Brain microvascular endothelial cell (primary cell): ENCODE measurements at places on chromosomes 7 and 10.
A peak's percentile ranks its signal among the peaks of the same experiment; 100 is the strongest.

DNA sequence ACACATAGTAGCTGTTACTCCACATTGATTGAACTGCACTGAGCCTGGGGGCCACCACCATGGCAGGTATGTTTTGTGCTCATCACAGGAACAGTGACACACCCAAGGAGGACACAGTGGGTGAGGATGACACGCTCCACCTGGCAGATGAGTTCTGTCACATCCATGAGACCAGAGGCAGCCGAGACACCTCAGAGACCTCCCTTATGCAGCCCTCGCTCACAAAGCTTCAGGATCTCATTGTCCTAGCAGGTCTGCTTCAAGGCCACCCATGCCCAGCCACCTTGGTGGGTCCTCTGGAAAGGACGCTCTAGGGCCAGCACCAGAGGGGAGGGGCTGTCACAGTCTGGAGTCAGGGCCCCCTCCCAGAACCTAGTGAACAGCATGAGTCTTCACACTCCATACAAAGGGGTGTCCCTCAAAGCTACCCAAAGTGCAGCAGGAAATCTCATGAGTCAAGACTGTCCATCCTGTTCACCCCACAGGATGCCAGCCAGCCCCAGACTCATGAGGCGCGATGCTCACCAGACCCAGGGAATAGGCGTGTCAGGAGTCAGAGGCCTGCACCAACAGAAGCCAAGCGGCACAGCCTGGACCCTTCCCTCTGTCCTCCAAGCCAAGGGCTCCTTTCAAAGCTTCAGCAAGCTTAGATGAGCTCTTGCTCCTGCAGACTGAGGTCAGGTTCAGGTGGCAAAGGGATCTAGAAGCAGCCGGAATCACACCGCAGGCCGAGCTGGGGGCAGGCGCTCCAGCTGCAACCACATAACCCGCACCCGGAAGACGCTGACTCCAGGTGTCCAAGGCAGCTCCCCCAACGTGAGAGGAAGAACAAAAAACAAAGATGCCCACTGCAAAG lies 9.6 kb downstream of the FAM53B start:
- no peak for DNase-seq

DNA sequence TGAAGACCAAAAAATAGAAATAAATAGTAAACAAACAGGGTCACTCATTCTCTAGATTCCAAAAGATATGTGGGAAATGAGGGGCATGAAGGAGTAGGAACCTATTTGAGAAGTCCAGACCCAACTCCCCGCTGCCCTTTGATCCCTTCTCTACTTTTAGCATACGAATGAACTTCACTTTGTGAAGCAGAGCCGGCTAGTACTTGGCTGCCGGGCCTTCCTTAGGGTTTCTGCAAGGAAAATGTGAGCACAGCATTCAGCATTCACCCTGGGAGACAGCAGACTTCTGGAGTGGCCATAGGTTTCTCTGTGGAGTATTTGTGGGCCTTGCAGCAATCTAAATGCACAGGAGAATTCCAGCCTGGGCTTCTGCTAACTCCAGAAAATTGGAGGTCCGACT lies 76.3 kb upstream of the PRKAR2B start:
- DNase-seq, result no peak

DNA sequence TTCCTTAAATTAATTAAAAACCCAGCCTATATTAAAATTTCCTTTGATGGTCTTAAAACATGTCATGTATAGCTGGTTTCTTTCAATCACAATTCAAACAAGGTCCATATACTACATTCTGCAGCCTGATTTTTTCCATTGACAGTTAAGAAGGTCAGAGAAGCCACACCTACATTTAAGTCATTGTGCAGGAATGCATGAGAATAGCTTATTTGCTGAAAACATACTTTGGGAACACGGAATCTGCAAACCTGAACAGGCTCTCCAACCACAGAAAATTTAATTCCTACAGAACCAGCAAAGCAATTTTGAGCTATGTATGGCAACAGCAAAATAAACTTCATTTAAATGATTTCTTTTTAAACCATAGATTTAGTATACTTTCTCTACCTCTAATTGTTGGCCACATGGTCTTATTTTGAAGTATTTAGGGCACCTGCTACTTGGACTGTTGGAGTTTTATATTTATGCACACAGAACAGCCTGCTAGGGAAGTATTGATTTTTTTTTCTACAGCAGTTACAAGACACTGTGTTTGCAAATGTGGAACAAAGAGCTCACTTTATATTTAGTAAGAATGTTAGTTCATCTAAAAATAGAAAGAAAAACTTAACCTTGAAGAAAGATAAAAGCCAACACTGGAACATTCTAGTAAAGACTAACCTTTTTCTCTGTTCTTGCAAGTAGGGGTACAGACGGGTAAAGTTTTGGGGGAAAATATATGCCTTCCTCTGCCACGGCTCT lies 240.9 kb upstream of the IMMP2L start:
- peak; percentile 24 for DNase-seq

DNA sequence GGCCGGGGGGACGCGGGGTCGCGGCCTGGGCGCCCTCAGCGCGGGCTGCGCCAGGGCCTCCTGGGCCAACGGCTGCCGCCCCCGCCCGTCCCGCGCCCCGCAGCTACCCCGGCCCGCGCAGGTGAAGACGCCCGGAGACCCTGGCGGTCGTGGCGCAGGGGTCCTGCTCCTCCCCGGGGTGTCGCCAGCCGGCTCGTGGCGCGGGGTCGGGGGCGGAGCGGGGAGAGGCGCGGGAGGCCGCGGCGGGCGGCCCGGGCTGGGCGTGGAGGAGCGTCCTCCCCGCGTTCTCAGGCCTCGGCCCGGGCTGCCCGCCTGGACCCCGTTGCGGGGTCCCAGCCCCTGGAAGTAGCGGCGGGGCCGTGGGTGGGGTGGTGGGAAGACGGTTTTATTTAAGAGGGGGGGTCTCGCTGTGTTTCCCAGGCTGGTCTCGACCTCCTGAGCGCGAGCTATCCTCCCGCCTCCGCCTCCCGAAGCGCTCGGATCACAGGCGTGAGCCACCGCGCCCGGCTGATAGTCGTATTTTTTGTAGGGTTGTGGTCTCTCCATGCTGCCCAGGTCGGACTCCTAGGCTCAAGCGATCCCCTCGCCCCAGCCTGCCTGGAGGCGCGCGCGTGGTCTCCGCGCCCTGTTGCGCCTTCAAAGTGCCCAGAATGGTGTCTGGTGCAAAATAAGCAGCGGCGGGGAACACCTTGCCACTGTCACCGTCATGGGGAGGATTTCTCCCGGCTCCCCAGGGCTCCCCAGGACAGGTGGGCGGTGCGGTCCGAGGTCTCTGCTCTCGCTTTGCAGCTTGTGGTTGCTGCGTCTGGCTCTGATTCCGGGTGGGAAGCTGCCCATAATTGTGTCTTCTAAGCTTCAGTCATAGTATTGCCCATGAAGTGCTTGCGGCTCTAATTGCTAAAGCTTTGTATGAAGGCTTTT lies 15.3 kb upstream of the SUN1 start:
- DNase-seq, result no peak

GRCh38 chr10:81036257-81036656 lies 498.6 kb downstream of the SH2D4B start:
- no peak for DNase-seq

GRCh38 chr7:123645516-123645915 lies 10.2 kb upstream of the LMOD2 start:
- no peak for DNase-seq

- DNase-seq, result no peak
Observed at GRCh38 chr10:6411436-6411835, 168.6 kb downstream of the PRKCQ start.

DNA sequence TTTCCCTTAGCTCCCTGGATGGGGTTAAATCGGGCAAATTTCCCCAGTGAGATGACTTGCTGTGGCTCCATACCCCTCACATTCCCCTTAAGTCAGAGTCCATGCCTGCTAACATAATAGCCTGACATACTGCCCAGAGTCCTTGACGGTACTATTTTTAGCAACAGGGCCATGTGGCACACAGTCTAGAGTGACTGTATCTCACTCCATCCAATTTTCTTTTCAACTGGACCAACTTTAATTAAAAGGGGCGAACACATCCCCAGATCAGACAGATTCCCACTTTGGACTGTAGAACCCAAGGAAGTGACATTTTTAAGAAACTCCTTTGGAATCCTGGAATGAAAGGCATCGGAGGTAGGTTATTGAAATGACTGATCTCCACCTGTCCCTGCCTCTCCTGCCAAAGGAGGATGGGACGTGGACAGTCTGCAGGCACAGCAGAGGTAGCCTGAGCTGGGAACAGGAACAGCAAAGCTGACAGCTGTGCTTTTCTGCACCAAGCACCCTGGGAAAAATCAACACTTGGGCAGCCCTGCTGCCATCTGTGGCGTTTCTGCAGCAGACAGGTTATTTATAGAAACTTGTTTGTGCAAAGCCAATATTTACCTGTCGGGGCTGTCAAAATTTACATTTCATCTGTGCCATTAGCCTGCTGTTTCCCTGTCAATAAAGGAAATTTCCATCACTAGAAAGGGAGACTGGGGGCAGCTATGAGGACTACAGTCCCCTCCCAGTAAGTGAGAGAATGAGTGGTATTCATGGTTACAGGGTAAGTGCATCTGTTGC lies 221.5 kb upstream of the AOAH start:
- no peak for DNase-seq

DNA sequence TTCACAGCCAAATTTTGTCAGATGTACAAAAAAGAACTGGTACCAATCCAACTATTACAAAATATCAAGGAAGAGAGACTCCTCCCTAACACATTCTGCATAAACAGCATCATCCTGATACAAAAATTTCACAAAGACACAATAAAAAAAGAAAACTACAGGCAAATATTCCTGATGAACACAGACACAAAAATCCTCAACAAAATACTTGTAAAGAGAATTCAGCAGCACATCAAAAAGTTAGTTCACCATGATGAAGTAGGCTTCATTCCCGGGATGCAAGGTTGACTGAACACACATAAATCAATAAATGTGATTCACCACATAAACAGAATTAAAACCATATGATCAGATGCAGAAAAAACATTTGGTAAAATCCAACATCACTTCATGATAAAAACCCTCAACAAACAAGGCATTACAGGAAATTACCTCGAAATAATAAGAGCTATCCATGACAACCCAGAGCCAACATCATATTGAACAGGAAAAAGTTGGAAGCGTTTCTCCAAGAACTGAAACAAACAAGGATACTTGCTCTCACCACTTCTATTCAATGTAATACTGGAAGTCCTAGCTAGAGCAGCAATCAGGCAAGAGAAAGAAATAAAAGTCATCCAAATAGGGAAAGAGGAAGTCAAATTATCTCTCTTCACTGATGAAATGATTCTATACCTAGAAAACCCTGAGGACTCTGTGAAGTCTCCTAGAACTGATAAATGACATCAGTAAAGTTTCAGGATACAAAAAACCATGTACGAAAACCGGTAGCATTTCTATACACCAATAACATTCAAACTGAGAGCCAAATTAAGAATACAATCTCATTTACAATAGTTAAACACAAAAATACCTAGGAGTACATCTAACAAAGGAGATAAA lies 223.1 kb downstream of the REEP3 start:
- no peak for DNase-seq

- no peak for DNase-seq
Observed at GRCh38 chr10:124006526-124006925, 86.9 kb downstream of the CHST15 start.

GRCh38 chr7:13988731-13989125 lies 738 bp downstream of the ETV1 start:
- peak; percentile 25 for DNase-seq

GRCh38 chr7:1113548-1113885 lies 25.6 kb downstream of the GPER1 start:
- no peak for DNase-seq

GRCh38 chr10:55870186-55870585 lies 490.9 kb downstream of the ZWINT start:
- no peak for DNase-seq
